Stimulated activated CD4-positive, alpha-beta T cell treated with anti-CD3 and anti-CD28 coated beads, Interleukin-12 subunit alpha, Interleukin-12 subunit beta, amount 100 ng/mL, for 4 hours (primary cell): ENCODE measurements at places on chromosomes 16 and 17.

DNA sequence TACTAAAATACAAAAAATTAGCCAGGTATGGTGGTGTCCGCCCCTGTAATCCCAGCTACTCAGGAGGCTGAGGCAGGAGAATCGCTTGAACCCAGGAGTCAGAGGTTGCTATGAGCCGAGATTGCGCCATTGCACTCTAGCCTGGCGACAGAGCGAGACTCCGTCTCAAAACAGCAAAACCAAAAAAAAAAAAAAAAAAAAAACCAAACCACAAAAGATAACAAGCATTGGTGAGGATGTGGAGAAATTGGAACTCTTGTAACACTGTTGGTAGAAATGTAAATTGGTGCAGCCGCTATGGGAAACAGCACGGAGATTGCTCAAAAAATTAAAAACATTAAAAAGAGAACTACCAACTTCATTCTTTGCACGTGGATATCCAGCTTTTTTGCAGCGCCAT lies 119.4 kb downstream of the OR1D5 start:
- DNase-seq = no peak

DNA sequence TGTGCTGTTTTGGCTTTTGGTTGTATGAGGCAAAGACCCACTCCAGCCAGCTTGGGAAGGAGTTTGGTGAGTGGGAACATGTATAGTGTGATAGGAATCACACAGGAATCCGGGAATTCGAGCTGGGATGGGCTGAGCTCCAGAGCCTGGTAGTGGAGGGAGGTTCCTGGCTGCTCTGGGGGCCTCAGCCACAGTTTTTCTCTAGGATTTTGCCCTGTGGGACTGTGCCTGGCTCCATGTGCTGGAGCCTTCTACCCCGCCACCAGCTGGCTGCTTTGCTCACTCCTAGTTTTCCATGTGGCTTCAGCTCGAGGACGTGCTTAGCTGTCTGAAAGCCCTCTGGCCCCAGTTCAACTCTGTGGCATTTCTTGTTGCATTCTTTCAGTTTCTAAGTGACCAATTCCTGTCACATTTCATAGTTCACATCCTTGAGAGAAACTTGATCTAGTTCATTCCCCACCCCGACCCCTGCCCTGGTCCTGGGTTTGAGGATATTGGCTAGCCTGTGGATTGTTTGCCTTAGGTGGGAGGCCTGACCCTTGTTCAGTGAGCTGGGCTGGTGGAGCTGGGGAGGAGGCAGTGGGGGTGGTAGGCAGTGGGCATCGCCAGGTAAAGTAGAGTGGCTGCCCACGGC lies 5.0 kb downstream of the SEC14L1 start:
- no peak for DNase-seq

DNA sequence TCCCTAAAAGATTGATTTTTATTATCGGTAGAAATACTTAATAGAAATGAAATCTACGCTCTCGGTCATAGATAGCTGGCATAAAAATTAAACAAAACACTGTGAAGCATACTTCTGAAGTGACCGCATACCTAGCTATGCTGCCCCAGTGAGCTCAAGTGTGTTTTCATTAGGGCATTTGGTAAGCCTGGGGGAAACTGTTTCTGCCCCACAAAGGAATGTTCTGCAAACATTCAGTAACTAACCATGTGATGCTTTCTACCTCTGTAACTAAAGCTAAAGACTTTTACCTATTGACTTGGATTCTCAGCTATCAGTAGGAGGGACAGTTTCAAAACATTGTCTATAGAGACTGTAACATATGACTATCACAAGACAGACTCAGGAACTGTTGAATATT lies 93.5 kb upstream of the HSBP1 start:
- no peak for DNase-seq

- no peak for DNase-seq
These were observed 164.3 kb upstream of the IRX5 start for GRCh38 chr16:54766355-54766754.
